ENCODE measurements at places on chromosomes 3 and 15. TPM values are rescaled to one million over a fixed set of nuclear protein-coding genes. Genes with fewer than 3 reads are reported as not detected.

GRCh38 chr3:13653631-13654279 lies 104.8 kb downstream of the FBLN2 start:
- no peak for DNase-seq

- DNase-seq, result no peak
These were observed 1.4 kb downstream of the CHL1 start for GRCh38 chr3:197828-198491.

DNA sequence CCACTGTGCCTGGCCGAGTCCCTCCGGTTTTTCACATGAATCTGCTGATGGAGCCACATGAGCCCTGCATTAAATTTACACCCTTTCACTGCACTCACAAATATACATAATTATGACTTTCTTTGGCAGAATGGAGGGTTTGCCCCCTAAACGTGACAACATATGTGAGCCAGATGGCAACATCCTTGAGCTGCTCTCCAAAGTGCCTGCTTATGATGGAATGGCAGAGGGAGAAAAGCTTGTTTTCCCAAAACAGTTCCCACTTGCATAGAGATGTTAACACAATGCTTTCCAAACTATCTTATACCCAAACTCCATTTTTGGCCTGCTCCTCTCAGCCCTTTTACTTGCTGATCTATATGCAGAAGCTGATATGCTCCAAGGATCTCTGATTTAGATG lies 54.9 kb downstream of the ABCC5 start:
- no peak for DNase-seq

GRCh38 chr3:159852821-159853505 lies 135.7 kb upstream of the IL12A start:
- DNase-seq, result peak; percentile 66

DNA sequence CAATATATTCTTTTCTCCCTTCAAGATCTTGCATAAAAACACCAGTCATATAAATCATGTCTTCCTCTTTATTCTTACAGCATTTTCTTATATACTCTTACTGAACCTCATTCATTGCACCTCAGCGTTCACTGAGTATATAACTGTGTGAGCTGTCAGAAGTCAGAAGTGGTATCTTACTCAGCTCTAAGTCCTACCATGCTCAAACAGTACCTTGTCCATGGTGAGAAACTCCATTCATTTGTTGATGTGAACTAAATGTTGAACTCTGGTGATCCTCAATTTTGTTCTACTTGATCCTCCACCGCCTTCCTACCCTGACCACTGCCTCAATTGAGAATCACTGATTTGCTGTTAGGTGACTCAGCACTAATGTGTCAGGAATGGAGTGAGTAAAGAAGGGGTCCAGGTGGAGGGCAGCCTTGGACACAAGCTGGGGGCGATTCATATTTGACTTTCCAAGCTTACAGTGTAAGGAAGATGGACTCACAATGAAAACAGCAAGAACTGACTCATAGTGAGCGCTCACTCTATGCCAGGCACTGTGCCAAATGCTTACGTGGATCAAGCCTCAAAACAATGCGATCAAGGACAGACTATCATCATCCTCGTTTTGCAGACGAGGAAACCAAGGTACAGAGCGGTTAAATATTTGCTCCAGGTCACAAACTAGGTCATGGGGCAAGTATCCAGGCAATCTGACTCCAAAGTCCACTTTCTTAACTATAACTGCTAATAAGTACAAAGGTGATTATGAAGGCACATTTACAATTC lies 13.5 kb upstream of the ZFYVE19 start:
- DNase-seq, result no peak

DNA sequence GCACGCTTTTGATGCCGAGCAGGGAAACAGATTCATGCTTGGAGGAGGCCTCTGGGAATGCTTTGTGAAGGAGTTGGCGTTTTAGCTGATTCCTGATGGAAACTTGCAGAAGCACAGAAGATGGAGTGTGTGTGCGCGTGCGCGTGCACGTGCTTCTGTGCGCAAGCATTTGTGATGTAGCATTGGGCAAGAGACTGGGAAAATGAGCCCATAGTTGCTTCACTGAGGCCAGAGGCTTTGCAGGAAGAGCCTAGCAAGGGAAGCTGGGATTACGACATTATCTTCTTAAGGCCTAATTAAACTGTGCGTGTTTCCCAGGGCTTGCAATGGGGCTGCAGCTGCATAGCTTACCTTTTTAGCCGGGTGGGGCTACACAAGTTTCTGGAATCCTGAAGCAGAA lies 18.1 kb upstream of the AGBL1 start:
- DNase-seq, result no peak

GRCh38 chr3:186247821-186248814 lies 113.9 kb downstream of the DGKG start:
- no peak for DNase-seq

CPNE9 gene
- 0.27 TPM for polyA plus RNA-seq

CAMKV gene
- not detected for polyA plus RNA-seq

DNA sequence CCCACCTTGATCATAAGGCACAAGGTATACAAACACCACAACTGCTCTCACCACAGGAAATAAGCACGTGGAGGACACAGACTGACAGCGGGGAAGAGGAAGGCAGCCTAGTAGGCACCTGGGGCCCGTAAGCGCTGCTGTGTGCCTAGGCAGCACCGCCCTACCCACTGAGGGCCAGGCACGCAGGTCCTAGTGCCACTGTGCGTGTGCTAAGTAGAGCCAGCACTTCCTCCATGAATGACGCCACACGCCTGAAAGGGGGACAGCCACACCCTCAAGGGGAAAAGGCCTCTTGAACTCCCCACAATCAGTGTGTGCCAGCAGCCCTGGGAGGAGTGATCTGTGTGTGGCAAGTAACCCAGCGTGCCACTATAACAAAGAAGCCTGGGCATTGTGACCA lies 73.0 kb downstream of the ATP1B3 start:
- DNase-seq, result no peak

LRRC31 gene
- polyA plus RNA-seq, result 0.06 TPM
